ENCODE measurements at places on chromosomes 3 and 15.

GRCh38 chr3:9653565-9654248, 4.4 kb downstream of the MTMR14 start:
- DNase-seq, result no peak

DNA sequence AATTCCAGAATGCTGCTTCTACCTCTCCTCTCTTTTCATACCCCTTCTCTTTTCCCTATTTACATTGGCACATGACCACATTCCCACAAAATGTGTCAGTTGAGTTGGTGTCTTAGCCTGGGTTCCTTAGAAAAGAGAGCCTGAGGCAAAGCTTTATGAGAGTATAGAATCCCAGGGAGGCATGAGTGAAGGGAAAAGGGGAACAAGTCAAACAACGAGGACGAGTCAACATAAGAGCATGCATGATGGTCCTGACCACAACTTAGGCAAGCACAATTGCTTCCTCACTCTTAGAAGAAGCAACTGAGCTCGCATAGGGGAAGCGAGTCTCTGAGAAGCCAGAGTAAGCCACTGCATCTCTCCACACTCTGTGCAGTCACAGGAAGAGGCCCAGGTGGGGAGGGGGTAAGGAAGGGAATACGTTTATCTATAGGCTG, 15.4 kb upstream of the ZNF774 start:
- peak; percentile 20 for DNase-seq

GRCh38 chr3:153885359-153885758, 235.8 kb upstream of the ARHGEF26 start:
- DNase-seq, result no peak

DNA sequence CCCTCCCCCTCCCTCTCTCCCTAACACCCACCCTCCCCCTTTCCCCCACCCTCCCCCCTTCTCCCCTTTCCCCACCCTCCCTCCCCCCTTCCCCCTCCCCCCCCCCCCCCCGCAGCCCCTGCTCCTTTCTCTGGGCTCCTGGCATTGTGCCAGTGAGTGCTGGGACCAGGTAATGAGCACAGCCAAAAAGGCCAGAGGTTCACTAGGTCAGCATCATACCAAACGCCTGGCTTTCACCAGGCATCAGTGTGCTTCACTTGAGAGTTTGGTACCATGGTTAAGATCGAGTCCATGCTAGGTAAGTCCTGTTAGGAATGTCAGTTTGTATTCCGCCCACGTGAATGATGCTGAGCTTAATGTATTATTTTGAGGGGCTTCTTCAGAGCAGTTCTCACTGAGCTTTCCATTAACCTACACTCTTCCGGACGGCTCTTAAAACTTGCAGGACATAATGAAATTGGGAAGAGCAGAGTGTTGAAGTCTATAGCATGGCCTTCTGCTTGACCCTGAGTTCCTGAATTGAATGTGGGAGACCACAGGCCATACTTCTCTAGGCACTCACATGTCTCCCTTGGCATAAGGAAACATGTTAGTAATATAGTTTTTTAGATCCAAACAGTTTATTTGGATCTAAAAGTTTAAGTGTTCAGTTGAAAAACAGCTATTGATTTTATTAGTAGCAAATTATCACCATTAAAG, 45.6 kb downstream of the SENP2 start:
- no peak for DNase-seq

- peak; percentile 65 for DNase-seq
These were observed 8.5 kb downstream of the LIPC start for GRCh38 chr15:58440158-58440910.

DNA sequence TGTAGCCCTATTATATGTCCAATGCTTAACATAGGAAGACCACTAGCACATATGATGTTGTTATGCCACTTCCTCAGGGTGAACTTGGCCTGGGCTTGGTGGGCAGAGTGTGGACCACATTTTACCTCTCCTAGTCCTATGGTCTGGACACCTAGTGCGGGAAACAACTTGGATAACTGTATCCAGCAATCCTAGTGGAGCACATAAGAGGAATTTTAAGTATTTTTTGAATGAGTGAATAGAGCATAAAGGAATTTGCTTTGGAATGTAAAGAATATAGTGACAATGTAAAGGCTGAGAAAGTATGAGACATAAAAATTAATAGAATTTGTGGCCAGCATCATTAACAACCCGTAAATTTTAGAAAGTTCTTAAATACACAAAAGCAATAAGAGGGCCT, 528.9 kb downstream of the IGSF11 start:
- no peak for DNase-seq

DNA sequence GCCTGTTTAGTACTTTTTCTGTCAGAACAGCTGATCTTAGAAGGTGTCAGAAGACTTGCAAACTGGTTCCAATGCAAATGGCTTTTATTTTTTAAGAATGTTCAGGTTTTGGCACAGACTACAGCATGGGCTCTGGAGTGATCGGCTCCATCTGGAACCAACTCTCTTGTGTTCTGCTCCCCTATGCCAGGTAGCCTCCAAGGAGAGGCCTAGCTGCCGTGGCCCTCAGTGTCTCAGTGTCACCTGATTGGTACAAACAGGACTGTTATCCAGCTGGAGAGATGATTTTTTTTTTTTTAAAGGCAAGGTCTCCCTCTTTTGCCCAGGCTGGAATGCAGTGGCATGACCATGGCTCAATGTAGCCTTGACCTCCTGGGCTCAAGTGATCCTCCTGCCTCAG, 183.1 kb downstream of the SV2B start:
- no peak for DNase-seq

- peak; percentile 88 for DNase-seq
These were observed 17.8 kb downstream of the MYL3 start for GRCh38 chr3:46845397-46845859.

DNA sequence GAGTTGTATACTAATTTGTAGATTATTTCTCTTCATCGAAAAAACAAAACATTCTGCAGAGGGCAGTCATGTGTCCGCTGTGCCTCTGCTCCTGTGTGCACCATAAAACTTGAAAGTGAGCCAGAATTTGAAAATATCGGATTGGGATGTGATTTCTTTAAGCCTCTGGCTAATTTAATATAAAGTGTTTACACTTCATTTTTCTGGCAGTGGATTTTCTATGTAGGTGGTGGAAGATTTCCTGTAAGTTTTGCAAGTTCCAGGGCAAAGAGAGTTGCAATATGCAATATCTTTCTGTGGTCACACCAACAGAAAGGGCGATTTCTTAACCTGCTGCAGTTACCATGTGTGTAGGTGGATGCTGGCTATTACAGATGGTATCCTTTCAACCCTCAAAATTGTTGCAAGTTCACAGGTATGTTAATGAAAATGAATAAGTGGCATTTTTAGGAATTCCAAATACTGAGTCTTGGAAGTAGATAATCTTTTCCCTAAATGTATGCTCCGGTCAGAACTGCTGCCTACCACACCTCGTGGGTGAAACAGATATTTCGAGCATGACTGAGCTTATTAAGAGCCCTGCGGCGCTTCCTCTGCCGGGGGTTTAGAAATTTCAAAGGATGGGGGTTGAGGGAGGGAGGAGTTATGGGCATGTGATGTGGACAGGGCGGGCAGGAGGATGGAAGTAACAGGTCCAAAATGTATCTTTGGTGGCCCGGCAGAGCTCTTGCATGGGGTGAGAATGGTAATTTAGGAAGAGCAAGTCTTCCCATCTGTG, 134.0 kb downstream of the PGPEP1L start:
- peak; percentile 82 for DNase-seq

- DNase-seq, result no peak
These were observed 25.7 kb downstream of the CGGBP1 start for GRCh38 chr3:88033079-88033478.

- DNase-seq, result peak; percentile 72
These were observed 604 bp upstream of the TJP1 start for GRCh38 chr15:29822684-29823459.

- peak; percentile 71 for DNase-seq
These were observed 128.8 kb upstream of the OSTN start for GRCh38 chr3:191070201-191070600.

GRCh38 chr15:61906961-61907752, 153.1 kb downstream of the VPS13C start:
- no peak for DNase-seq

DNA sequence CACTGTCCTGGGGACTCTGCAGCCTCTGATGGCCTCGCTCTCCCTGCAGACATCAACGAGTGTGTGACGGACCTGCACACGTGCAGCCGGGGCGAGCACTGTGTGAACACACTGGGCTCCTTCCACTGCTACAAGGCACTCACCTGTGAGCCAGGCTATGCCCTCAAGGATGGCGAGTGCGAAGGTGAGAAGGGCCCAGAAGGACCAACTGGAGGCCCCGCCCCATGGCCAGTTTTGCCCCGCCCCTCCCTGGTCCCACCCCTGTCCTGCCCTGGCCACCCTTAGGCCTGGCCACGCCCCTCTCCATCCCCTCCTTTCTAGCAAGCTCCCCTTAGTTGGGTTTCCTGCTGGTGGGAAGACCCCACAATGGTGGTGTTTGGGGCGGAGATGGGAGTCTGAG, 77.5 kb downstream of the FBLN2 start:
- no peak for DNase-seq

GRCh38 chr3:194773216-194773615, 87.5 kb downstream of the FAM43A start:
- peak; percentile 52 for DNase-seq

GRCh38 chr3:23055733-23056376, 147.3 kb upstream of the UBE2E2 start:
- peak; percentile 75 for DNase-seq

DNA sequence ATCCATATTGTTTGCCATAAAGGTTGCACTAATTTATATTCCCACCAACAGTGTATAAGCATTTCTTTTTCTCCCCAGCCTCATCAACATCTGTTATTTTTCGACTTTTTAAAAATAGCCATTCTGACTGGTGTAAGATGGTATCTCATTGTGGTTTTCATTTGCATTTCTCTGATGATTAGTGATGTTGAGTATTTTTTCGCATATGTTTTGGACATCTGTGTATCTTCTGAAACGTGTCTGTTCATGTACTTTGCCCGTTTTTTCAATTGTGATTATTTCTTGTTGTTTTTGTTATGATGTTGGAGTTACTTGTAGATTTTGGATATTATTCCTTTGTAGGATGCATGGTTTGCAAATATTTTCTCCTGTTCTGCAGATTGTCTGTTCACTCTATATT, 46.5 kb downstream of the TP63 start:
- DNase-seq, result no peak

DNA sequence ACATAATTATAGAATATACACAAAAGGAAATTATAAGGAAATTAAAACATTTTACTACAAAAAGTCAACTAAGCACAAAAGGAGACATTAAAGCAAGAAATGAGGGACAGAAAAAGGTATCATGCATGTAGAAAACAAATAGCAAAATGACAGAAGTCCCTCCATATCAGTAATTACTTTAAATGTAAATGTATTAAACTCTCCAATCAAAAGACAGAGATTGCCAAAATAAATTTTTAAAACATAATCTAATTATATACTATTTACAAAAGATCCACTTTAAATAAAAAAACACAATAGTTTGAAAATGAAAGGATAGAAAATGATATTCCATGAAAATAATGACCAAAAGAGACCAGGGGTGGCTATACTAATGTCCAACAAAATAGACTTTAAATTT, 123.7 kb downstream of the MEX3B start:
- no peak for DNase-seq

- peak; percentile 92 for DNase-seq
These were observed 55.7 kb upstream of the SMAD6 start for GRCh38 chr15:66646308-66646707.

DNA sequence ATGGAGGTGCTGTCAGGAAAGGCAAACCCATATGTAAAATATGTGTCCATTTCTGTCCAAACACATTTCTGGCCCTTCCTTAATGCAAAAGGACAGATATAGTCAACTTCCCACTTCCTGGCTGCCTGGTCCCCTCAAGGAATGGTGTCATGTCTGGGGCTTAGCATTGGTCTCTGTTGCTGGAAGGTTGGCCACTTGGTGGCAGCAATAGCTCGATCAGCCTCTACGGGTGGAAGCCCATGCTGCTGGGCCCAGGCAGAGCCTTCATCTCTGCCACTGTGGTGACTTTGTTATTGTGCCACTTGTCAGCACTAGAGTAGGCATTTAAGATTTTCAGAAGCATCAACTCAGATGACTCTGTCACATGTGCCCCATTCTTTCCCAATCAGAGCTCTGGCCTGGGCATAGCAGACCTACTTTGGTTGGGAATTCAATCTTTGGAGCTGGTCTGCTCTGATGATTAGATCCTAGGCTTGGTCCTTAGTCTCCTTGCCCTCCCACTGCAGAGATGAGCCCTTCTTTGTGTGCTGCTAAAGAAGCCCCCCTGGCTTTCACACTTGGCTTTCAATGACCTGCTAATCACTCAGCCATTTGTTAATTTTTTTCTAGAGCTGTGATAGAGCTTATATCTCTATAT, 51.0 kb upstream of the SPSB4 start:
- DNase-seq, result peak; percentile 68

DNA sequence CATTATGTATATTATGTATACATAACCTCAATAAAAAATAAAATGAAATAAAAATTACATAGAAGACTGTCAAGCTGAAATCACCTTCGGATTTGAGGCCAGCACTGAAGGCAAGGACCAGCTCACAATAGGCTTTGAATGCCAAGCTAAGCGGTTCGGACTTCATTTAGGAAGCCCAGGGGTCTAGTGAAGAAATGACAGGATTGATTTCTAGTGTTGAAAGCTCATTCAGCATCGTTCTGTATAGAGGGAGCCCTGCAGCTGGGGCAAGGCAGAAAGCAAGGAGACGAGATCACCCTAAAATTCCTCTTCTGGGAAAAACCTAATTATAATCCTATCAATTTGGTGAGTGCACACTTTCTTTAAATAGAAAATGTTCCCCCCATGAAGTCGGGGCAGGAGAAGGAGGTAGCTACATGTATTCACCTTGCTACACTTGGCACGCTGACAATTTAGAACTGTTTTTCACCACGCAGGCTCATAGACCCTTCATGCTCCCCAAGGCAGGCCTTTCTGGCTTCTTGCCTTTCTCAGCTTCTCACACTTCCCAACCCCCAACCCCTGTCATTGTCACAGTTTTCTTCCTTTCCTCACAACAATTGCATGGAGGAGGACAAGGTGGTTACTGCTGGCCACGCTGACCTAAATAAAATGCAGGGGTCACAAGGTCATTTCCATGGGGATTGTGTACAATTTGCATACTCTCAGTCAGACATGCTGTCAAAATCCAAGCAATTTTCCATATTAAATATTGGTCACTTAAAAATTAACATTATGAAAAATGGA, 44.4 kb upstream of the SSR3 start:
- no peak for DNase-seq

DNA sequence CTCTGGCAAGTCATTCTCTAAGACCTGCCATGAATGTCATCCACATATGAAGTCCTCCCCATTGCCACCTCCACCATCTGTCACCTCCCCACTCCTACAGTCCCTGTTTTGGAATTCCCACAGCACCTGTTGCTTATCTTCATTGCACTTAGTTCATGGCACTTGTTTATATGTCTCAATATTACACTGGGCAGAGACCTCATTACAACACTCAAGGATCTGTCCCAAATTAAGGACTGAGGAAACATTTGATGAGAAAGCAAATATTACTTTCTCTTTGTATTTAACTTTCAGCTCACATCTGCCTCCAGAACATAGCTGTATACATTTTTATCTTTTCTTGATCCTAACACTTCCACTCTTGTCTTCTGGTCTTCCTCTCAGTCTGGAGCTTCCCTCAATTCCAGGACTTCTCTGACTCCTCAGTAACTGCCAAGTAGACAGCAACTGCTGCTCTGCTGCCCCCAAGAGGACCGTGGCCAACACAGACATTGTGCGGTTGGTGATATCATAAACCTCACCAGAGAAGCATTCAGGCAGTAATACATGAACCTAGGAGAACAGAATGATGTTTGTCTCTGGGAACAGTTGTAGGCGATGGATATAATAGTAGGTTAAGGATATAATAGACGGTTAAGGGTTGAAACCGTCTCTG, 45.0 kb upstream of the FGF12 start:
- peak; percentile 57 for DNase-seq

- DNase-seq, result no peak
These were observed 3.5 kb upstream of the PAK6 start for GRCh38 chr15:40235201-40235885.

GRCh38 chr15:63458026-63458425, 46.4 kb upstream of the USP3 start:
- DNase-seq, result no peak

Measured in GM03348 (cell line).